ENCODE measurements at places on chromosomes 6 and 20.

- DNase-seq = no peak
These were observed 157.0 kb downstream of the ADGRG6 start for GRCh38 chr6:142458836-142459235.

DNA sequence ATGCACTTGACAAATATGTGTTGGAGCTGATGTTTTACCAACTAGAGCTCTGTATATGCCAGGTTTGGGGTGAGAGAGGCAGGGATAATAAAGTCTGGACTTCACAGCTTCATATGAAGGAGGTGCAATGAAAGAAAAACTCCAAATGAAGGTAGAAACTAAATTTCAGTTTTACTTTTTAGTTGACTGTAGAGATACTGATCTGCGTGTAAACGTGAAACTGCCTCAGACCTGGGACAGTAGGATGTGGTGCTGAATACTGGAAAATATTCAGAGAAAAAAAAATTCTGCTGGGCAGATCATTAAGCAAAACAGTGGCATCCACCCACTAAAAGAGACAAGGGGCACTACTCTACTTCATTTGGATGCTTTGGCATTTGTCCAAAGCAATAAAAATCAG, 94.5 kb downstream of the BACH2 start:
- no peak for DNase-seq

GRCh38 chr6:68771426-68771825, 136.3 kb downstream of the ADGRB3 start:
- DNase-seq = no peak

- no peak for DNase-seq
These were observed 8.4 kb downstream of the CYP21A2 start for GRCh38 chr6:32046450-32047083.

- DNase-seq = no peak
These were observed 403.7 kb upstream of the CITED2 start for GRCh38 chr6:139778106-139778505.

GRCh38 chr6:158991017-158991723, 8.8 kb downstream of the RSPH3 start:
- DNase-seq = no peak

DNA sequence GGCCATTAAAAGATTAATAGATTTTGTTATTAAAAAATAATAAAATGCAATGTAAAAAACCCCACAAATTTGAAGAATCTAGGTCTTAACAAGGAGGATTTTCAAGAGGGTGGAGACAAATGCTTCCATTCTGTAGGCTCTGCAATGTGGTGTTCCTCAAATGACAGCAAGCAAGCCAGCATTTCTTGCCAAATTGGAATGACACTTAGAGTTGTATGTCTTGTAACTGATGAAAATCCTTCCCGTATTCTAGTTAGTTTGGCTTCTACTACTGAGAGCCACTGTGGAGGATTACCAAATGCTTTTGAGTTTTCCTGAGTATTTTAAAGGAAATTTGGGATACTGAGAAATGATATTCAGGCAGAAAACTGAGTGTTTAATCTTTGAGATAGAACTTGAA, 1225.5 kb upstream of the CITED2 start:
- no peak for DNase-seq

DNA sequence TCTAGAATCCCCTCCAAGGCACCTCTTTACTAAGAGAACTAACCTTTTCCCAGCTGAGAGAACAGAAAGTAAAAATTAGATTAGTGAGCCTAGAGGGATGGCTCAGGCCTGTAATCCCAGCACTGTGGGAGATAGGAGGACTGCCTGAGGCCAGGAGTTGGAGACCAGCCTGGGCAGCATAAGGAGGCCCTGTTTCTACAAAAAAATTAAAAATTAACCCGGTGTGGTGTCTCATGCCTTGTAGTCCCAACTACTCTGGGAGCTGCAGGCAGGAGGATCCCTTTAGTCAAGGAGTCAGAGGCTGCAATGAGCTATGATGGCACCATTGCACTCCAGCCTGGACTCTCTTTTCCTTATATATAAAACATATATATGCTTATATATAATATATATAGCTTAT, 5.5 kb upstream of the OOEP start:
- no peak for DNase-seq

DNA sequence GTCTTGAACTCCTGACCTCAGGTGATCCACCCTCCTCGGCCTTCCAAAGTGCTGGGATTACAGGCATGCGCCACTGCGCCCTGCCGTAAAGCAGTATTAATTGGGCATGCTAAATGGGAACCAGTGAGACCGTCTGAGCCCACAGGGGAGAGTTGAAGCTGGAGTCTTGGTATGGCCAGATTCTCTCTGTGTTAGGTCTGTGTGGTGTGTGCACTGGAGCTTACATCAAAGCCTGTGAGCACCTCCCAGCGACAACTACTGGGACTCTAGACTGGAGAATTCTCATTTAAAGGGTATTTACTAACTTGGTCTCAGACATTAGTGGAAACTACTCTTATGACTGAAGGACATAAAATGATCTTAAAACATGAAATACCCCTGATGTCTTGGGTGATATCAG, 8.5 kb upstream of the SLC22A2 start:
- DNase-seq = no peak
